NCI-H524 treated with DMSO at 0.1 percent for 48 hours (cell line): ENCODE measurements at places on chromosomes 1 and 21.

DNA sequence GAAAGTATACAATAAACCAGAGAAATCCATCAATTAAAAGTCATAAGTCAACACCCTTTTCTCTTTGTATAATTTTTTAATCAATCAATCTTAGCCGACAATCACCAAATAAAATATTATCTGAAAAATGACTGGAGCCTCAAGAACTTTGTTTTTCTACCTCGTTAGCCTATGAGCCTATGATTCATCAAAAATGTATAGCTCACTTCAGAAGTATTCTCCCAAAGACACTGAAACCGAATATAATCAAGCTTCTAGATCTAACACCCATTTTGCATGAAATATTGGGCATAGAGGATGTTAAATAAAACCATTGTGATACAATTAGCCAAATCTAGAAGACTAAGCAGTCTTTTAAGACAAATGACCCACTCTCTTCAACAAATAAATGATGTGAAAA, 17.8 kb upstream of the RSBN1 start:
- DNase-seq = no peak

- no peak for DNase-seq
These were observed 54.3 kb upstream of the SDC3 start for GRCh38 chr1:30962609-30963508.

DNA sequence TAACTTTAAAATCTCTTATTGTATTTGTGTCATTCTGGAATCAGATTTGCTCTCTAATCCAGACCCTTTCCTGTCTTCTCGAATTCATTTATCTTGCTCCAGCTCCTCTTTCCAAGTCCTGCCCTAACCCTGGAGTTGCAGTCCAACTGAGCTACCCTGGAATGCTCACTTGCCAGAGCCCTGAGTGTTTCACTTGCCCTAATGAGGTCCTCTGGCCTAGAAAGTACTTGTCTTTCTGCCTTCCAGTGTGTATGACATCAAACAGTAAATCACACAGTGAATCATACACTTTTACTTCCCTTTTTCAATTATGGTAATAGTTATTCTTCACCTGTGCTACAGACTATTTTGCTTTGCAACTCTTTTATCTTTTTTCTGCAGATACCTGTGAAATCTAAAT, 96.9 kb downstream of the NEK7 start:
- no peak for DNase-seq

DNA sequence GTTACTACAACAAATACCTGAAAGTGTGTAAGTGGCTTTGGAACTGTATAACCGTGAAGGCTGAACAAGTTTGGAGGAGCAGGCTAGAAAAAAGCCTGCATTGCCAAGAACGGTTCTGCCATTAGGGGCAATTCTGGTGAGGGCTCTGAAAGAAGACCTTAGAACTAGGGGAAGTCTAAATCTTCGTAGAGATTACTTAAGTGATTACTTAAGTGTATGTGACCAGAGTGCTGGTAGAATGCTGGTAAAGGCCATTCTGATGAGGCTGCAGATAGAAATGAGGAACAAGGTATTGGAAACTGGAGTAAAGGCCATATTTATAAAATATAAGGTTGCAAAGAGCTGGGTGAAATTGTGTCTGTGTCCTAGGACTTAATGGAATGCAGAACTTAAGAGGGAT, 158.0 kb downstream of the CLIC6 start:
- no peak for DNase-seq

DNA sequence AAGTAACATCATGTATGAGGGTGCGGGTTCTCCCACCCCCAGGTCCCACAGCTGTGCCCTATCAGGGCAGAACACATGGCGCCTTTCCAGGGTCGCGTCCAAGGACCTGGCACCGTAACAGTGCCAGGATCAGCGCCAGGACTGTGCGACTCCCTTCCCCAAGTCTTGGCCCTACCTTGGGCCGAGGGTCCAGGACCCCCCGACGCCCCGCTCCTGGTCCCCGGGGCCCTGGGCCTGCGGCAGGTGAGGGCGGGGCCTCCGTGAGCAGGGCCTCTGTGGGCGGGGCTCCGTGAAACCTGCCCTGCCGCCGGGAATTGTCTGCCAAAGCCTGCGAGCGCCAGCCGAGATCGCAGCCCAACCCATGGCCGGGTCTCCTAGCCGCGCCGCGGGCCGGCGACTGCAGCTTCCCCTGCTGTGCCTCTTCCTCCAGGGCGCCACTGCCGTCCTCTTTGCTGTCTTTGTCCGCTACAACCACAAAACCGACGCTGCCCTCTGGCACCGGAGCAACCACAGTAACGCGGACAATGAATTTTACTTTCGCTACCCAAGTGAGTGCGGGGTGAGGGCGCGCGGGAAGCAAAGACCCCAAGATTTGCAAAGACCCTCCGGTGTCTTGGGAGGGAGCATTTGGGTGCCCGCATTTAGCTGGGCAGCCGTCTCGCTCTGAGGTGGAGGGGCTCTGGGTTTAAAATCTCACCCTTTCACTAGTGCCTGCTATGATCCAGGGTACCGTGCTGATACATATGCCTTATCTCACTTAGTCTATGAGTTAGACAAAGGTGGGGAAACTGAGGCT, at the start of gene RHBG:
Gene RHBG, plus strand, starts transcription at position 323 of the 796 bp plus-strand sequence. Its CDS starts 39 bp downstream, at position 362.
- no peak for DNase-seq

GRCh38 chr1:215273838-215274516, 191.4 kb downstream of the KCNK2 start:
- DNase-seq = no peak

- DNase-seq = no peak
These were observed 1.3 kb downstream of the SLC2A1 start for GRCh38 chr1:42957229-42957879.

- no peak for DNase-seq
These were observed 120.7 kb downstream of the SMYD2 start for GRCh38 chr1:214401666-214402065.

DNA sequence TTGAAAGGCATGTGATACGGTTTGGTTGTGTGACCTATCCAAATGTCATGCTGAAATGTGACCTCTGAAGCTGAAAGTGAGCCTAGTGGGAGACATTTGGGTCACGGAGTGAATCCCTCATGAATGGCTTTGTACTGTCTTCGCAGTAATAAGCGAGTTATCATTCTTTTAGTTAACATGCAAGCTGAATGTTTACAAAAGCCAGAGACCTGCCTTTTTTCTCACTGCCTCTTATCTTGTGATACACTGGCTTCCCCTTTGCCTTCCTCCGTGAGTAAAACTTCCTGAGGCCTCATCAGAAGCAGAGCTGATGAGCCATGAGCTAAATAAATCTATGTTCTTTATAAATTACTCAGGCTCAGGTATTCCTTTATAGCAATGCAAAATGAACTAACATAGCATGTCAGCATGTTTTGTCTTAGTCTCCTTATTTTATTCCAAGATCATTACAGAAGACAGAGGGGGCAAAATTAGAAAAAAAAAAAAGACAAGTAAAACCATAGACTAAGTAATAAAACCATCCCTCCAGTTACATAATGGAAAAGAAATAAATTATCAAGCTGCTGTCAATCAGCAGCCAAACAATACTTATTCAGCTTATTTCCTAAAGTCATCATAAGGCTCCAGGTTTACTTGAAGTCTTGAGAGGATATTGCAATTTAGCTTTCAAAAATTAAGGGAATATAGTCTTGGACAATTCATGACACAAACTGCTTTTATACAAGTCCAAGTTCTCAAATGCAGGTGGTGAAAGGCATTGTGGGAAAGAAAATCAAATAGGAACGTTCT, 12.1 kb downstream of the RGS18 start:
- no peak for DNase-seq

DNA sequence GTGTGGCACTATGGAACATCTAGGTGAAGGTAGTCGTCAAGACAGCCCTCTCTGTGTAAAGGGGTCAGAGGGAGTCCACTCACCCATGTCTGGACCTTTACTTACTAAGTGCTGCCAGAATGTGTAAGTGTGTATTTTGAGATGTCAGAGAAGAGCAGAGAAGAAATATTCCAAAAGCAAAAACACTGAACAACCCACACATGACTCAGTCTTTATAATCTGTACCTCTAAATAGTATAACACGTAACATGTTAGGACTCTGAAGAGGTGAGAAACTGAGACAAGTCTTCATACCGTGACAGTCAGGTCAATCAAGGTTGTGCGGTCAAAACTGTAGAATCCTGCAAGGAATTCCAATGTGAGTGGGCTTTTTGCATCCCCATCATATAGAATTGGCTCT, 555.2 kb downstream of the LMO4 start:
- DNase-seq = no peak

DNA sequence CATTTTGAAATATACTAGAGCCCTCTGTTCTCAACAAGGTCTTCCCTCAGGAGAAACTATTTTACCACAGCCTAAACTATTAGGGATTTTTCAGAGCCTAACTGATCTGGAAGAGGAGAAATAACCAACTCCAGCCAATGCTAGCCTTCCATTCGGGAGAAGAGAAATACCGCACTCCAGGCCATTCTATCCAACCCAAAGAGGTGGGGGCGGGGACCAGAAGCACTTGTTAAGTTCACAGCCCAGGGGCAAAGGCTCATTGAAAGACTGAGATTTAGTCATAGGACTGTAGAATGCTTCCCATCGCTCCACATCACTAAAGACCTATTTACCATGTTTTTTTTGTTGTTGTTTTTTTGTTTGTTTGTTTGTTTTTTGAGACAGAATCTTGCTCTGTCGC, 35.4 kb upstream of the SLFNL1 start:
- DNase-seq = no peak

- no peak for DNase-seq
These were observed 6.1 kb upstream of the NPHP4 start for GRCh38 chr1:5998051-5998905.

DNA sequence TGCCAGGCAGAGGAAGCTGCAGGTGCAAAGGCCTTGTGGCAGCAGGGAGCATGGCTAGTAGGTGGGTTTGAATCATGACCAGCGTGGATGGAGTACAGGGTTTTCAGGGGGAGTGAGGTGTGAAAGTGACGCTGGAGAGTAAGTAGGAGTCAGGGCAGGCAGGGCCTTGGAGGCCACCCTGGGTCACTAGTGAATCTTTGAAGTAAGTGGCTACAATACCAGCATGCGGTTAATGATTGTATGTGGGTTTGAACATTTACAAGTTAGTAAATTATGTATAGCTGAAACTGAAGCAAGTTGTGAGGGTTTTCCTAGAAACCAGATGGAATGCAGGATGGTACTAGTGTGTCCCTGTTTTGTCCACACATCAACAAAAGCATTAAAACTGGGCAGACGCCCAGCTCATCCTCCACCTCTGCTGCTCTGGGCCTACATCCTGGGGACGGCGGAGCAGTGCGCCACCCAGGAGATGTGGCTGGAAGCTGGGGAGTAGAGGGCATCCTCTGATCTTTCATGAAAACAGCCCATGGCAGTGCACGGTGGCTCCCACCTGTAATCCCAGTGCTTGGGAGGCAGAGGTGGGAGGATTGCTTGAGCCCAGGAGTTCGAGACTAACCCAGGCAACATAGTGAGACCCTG, 41.2 kb upstream of the B3GALNT2 start:
- no peak for DNase-seq

- DNase-seq = no peak
These were observed 105.5 kb downstream of the TOMM20 start for GRCh38 chr1:235022981-235023710.

DNA sequence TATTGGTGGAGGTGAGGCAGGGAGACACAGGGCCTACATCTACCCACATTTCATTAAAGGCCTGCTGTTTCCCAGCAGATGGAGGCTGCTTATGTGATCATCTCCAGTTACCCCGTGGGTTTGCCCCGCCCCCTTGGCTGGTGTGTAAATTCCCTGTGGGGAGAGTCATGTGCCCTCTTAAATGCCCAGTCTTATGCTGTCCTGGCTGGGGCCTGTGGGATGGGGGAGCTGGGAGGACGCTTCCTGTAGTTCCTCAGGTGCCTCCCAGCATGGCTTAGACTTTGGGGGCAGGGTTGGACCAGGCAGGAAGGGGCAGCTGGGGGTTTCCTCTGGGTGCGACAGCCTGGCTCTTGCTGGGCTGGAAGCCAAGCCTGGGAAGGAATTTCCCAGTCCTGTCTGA, 15.5 kb upstream of the CITED4 start:
- peak; percentile 66 for DNase-seq

DNA sequence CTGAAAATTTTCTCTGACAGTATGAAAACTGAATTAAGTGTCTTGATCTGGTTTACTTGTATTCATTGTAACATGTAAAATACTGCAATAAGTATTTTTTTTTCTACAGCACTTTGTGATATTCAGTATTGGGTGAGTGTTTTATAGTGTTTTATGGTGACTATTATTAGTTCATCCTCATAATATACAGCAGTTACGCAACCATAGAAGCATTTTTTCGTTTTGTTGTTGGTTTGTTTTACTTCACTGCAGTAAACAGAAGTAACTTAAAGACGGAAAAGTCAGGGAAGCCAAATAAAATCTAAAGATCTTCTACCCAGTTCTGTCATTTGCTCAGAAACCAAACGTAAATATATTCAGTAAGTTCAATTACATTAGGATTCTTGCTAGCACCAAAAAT, 250.0 kb downstream of the TPR start:
- no peak for DNase-seq

GRCh38 chr1:183301239-183301638, 115.2 kb downstream of the LAMC2 start:
- DNase-seq = no peak

DNA sequence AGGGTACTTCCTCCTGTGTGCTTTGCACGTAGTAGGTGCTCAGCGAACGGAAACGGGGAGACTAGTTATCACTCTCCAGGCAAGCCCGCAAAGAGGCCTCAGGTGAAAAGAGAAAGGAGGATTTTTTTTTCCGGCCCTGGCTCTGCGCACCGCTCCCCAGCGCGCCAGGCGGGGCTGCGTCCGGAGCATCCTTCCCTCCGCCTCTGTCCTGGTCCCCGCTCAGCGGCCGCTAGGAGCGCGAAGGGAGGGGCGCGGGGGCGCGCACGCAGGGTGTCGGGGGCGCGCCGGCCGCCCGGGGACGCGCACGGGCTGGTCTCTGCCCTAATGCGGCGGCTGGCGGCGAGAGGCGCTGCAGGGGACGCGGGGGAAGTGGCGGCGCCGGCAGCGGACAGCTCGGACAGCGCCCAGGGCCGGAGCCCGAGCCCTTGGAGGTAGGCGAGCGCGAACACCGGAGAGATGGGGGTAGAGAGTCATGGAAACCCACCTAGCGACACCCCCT, 42.3 kb upstream of the NFASC start:
- no peak for DNase-seq

GRCh38 chr1:26418865-26419349, 8.3 kb downstream of the LIN28A start:
- DNase-seq = no peak

GRCh38 chr1:241525026-241525425, 5.5 kb upstream of the FH start:
- DNase-seq = no peak
